ENCODE measurements at places on chromosomes 16 and 17.

DNA sequence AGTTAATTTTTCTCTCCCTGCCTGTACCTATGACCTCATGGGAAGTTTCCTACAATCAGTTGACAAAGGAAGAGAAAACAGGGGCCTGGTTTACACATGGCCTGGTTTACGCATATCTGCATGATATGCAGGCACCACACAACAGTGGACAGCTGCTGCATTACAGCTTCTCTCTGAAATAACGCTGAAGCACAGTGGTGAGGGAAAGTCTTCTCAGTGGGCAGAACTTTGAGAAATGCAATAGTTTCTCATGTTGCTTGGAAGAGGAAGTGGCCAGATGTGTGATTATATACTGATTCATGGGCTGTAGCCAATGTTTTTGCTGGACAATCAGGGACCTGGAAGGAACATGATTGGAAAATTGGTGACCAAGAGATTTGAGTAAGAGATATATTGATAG lies 324.1 kb upstream of the GOT2 start:
- DNase-seq, result no peak

GRCh38 chr17:10729334-10730193 lies at the start of gene TMEM220:
Gene TMEM220, minus strand, starts transcription at chr17:10730023. Its CDS starts 172 bp downstream, at chr17:10729851.
- peak; percentile 4 for DNase-seq

DNA sequence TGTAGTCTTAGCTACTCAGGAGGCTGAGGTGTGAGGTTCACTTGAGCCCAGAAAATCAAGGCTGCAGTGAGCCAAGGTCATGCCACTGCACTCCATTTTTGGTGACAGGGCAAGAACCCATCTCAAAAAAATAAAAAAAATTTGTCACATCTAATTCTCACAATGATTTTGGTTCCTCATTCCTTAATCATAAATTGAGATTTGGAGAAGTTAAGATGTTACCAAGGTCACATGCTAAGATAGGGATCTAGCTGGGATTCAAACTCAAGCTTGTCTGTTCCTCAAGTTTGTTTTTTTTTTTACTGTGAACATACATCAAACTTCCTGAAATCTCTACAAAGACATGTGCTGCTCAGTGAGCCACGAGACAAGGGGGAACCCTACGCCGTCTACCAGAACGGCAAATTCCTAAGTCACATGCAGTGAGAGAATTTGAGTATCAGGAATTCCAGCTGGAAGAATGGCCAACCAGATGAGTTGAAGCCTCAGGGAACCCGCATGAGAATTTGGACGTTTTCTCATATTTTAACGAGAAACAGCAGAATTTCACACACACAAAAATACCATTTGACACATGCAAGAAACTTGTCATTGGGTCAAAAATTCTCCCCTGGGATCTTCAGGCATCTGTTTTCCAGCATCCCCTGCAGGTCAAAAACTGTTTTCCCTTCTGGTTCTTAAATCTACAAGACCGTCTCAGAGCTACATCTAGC lies 414.1 kb upstream of the GOT2 start:
- no peak for DNase-seq

- DNase-seq, result no peak
These were observed 2.8 kb downstream of the TRAF4 start for GRCh38 chr17:28746611-28747050.

GRCh38 chr16:71499775-71500364 lies 10.7 kb upstream of the ZNF19 start:
- DNase-seq, result peak; percentile 8

DNA sequence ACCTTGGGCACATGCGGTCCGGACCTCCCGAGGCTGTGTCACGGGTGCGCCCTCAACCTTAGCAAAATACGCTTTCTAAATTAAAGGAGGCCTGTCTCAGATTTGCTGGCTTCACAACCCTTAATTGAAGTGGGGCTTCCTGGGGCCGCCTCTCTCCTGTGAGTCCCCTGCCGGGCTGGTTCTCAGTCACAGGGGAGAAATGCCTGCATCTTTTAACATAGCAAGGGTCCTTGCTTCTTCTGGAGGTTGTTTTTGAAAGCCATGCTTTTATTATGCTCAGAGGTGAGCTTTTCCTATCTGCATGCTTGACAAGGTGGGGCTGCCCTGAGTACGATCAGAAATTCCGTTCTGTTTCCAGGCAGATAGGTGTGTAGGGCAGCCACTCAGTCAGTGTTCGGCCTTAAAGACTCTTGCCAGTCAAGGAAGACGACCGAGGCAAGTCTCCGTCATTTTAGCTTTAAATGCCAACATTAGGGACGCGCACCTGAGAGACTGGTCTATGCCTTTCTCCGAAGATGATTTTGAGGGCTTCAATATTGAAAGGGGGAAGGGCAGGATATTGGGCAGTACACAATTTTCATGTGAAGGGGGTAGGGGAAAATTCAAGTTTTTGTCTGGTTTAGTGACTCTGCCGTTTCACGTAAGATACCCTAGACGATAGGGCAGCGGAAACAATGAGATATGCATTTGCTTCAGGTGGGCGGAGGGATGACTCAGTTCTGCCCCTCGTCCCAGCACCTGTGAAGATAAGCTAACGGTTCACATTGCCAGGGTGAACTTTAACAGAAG lies 5.5 kb upstream of the SLC7A5 start:
- no peak for DNase-seq

DNA sequence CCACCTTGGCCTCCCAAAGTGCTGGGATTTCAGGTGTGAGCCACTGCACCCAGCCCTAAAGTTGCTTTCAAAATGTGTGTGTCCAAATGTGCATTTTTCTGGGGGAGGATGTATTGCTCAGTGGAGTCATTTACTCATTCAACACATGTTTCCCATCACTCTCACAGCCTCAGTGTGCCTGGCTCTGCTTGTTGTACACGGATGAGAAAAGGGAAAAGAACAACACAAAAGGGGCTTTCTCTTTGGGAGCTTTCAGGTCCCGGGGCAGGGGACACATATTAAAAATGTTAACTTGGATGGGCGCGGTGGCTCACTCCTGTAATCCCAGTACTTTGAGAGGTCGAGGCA lies 1.7 kb upstream of the PPL start:
- DNase-seq, result no peak

- no peak for DNase-seq
These were observed 5.4 kb downstream of the SPATA2L start for GRCh38 chr16:89695875-89696669.

- DNase-seq, result no peak
These were observed 85.7 kb downstream of the CDYL2 start for GRCh38 chr16:80718480-80719220.

DNA sequence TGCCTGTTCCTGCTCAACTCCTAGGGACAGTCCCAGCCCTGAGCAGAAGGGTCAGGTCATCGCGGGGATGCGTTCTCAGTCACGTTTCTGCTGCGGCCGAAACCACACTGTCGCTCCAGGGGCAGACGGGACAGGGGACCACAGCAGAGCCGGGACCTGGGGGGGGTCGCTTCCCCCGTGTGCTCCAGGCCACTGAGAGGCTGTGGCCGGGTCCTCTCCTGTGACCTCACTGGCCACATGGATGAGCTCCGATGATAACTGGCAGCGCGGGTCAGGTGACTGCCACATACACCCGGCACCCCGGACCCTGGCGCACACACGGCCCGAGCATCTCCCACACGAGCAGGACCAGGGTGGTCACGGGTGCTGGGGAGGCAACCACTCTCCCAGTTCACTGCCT lies 12.8 kb downstream of the GNPTG start:
- no peak for DNase-seq

DNA sequence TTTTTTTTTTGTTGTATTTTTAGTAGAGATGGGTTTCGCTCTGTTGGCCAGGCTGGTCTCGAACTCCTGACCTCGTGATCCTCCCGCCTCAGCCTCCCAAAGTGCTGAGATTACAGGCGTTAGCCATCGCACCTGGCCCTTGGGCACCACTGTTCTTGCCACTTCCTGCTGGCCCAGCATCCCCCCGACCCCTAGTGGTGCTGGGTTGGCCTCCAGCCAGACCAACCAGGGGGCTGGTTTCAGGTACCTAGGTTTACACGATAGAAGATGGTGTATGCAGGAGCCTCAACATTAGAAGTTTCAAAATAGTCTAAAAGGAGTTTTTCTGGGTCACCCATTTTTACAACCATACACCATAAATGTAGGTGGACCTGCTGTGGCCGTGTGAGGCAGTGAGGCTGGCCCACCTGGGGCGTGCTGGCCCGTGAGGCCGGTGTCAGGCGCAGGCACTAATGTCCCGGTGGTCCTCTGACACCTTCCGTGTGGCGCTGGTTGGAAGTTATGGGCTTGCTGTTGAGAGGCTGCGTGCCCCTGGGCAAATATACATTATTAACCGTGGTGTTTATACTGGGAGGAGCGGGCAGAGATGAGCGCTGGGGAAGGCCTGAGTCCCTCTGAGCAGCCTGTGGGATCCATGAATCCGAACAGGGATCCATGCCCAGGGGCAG lies 43.5 kb downstream of the CFAP20 start:
- DNase-seq, result no peak

DNA sequence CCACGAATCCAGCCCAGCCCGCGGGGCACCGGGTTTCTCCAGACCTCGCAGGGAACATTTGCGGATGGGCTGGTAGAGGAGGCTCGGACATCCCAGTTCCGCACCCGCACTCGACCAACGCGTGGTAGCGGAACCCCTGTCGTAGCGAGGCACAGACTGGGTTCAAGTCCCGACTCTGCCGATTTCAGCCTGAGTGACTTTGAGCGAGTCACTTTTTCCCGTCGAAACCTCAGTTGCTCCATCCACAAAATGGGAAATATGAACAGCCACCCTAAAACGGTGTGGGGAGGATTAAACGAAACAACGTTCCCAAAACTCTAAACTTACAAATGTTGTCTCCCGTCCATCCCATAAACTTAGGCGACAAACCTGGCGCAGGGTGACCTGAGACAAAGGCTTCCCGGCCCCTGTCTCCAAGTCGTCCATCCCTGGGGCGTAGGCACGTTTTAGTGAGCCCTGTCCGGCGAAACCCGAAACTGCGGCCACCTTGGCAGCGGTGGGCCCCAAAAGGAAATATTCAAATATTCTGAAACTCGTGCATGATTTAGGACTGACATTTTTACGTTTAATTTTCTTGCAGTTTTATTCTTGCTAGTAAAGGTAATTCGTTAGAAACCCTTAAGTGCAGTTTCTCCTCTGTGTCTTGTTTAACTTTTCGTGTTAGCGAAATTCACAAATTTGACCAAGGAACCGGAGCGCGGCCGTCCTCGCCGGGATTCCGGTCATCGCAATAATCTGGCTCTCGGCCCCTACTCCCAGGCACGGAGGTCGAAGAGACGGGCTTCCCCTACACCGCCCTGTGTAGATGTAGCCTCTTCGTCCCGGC lies 1.9 kb upstream of the MLLT6 start:
- DNase-seq, result no peak

DNA sequence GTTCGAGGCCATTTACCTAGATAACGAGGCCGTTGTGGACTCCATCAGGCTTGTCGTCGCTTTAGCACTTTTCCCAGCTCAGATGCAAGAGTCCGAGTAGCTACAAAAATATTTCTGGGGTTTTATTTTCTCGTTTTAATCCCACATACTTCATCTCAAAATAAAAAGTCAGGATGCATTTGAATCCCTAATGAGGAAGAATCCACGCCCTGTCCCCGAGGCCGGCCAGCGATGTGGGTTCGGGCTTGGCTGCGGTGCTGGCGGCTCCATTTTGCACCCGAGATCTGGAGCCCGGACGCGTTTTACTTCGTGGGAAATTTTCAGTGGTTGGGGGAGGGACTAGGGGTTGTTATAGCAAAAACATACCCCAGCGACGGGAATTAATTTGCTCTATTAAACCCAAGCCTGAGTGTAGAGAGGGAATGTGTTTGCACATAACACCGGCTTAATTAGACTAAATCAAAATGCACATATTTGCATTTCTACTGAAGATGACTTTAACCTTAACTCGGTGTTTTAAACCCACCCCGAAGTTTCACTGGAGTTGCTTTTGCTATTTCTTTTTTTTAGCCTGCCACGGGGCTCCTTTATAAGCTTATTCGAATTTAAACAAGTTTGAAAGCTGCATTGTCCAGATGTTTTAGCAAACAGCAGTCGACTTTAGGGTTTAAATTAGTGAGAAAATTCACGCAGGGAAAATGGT lies 4.8 kb downstream of the IRX5 start:
- no peak for DNase-seq

DNA sequence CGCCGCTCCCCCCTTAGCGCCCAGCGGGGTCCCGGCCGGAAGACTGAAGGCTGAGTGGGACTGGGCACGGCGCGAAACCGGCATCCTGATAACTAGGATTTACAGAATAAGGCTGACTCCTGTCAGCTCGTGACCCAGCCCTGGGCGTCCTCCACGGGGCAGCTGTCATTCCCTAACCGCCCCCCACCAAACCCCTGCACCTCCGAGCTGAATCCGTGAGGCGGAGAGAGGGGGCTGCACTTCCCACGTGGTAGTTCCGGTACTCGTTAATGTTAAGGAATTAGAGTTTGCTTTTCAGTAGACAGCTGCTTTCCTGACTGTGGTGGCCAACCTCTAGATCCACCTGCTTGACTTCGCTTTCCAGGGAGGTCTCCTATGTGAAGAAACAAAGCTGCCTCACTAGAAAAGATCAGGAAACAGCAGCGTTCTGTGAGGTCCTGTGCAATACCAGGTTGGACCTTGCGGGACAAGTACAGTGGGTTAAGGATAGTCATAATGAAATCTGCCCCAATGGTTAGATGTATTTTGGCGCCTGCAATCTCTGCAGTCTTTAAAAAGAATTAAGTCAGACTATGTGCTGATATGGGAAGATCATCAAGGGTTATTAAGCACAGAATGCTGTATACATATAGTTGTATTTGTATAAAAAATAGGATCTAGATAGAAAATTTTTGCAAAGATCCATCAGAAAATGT lies 1.1 kb upstream of the WBP2 start:
- DNase-seq, result no peak

All from activated T-helper 1 cell treated with Interleukin-2 at 50 U/mL for 16 hours (primary cell).